ENCODE measurements at places on chromosomes 1 and 21.

DNA sequence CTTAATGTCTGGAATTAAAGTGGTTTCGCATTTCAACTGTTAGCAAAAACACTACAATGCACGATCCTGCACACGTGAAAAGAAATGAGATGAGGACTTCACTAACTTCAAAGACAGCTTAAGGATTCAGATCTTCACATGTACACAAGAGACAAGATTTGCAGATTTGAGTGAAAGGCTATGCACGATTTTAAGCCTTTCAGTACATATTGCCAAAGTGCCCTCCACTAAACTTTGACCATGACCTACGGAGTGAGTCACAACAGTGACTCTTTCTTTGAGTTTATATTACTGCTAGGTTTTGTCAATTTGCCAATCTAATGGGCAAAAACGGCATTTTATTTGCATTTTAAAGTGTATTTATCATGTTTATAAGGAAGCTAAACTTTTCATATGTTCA lies 41.2 kb upstream of the CR1L start:
- no peak for DNase-seq

DNA sequence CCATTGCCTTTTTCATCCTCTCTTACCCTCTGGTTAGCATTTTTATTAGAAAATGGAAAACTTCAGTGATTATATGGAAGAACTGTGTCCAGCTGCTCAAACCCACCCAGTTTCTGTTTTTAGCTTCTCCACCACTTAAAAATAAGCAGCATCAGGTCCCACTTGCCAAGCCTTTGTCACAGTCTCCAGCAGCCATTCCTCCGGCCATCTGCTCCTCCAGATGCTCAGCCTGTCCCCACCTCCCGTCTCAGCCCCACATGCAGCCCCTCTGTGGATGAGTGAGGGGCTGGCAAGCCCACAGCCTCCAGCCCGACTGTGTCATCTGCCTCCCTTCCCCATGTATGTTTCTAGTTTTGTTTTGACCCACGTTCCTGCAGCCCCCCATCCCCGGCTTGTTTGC lies 289.7 kb downstream of the HHAT start:
- no peak for DNase-seq

- no peak for DNase-seq
Observed at GRCh38 chr1:240946926-240947325, 335.0 kb upstream of the GREM2 start.

GRCh38 chr1:89382479-89382878 lies 18.6 kb downstream of the GBP6 start:
- no peak for DNase-seq

GRCh38 chr1:12499539-12500240 lies 118.3 kb downstream of the DHRS3 start:
- no peak for DNase-seq

- DNase-seq: no peak
Observed at GRCh38 chr1:203176273-203177035, 828 bp upstream of the MYBPH start.

DNA sequence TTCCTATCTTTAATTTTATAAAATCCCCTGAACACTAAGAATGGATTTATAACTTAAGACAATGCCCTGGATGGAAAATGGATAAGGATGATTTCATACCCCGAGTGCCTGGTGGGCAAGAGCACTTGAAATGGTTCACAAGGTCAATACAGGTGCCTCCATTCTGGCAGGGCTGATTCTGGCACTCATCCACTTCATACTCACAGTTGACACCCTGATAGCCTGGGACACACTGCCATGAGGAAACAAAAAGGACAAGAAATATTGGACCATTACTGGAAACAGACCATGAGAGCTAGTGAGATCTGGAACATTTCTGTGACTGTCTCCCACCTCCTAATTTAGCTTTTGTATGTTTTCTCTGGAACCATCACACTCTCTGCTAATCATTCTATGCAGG lies 39.1 kb upstream of the ADAM30 start:
- DNase-seq: no peak

All from caudate nucleus (tissue), 63 donors.